ENCODE measurements at places on chromosomes 3 and 15. TPM values are rescaled to one million over a fixed set of nuclear protein-coding genes. Genes with fewer than 3 reads are reported as not detected.
A peak's percentile ranks its signal among the peaks of the same experiment; 100 is the strongest.

- no peak for DNase-seq
These were observed 47.4 kb upstream of the HACD2 start for GRCh38 chr3:123632161-123632655.

DNA sequence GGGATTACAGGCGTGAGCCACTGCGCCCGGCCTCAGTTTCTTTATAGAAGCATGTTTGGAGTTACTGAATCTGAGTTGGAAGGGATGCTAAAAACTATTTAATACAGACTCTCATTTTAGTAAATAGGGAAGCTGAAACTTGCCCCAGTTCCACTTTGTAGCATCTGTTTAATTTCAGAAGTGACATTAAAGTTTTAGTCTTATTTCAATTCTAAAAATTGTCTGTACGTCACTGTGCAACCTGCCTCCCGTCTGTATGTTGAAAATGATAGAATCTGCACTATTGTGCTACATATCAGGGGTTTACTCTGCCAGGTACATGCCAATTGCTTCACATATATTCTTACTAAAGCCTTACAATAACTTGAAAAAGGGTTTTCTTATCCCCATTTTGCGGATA lies 15.3 kb downstream of the CNOT10 start:
- DNase-seq, result no peak

Gene ANKRD34C
- total RNA-seq, result 0.78 TPM

GRCh38 chr3:159837725-159838124 lies 150.9 kb upstream of the IL12A start:
- no peak for DNase-seq

DNA sequence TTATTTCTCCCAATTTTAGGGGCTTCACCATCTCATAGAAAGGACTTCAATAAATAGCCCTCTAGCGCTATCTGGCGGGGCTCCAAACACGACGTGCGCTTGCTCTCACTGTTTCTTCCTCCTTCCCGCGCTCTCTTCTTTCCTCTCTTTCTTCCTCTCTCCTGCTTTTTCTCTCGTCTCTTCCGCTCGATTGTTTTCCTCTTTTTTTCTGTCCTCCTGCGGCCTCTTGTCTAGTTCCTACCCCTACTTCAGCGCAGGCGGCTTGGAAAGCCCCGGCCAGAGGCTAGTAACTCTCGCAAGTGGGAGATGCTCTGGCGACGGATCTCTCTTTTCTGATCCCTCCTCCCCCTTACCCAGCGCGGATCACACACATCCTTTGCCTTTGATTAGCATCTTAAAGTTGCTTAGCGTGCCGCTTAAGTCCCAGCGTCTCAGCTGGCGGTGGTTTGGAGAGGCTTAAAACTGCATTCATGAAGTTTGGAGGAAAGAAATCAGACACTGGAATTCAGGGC lies 6.2 kb upstream of the MEIS2 start:
- DNase-seq, result no peak

DNA sequence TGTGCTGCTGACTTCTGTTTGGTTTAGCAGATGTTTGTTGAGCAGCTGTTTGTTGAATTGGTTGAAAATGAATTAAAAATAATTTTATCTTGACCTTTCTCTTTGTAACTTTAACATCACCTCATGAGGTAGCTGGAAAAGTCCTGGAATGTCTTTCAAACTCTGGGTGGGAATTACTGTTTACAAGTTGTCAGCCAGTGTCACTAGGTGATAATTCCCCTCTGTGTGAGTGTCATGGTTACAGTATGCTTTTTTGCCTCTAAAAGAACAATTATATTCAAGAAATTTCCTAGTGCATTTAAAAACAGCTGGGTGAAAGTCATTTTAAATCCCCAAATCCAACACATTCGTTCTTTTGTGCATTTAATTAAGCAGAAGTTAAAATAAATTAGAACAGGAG lies 113.2 kb downstream of the PTPRG start:
- DNase-seq, result no peak

DNA sequence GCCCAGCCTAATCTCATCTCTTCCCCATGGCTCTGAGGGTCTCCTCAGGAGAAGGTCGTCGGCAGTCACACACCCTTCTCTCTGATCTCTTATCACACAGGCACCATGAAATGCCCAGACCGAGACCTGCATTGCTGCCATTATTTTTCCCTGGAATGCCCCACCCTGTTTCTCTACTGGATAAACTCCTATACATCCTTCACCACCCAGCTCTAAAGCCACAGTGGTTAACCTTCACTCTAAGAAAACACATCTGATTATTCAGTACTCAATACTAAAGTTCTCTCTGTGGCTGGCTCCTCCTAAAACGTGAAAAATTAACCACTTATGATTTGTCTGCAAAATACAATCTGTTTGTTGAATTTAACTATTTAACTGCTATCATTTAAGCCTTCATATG lies 43.3 kb downstream of the RORA start:
- DNase-seq, result no peak

Gene ENTPD3
- 0.38 TPM for total RNA-seq

Gene TICRR
- total RNA-seq, result 0.03 TPM

DNA sequence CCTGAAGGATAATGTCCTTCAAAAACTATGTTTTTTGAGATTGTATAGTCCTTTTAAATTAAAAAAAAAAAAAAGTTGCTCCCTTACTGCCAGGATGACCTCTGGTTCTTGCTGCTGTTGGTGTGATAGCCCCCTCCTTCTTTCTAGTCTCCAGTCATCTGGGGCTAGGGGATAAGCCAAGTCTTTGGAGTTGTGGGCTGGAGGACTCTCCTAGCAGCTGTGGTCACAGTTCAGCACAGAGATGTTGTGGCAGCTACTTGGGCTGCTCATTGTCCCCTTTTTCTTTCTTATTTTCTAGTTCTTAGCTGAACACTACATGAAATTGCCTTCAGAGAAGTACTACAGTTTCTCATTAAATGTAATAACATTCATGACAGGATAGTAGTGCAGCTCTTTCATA lies 39.2 kb upstream of the APH1B start:
- no peak for DNase-seq

DNA sequence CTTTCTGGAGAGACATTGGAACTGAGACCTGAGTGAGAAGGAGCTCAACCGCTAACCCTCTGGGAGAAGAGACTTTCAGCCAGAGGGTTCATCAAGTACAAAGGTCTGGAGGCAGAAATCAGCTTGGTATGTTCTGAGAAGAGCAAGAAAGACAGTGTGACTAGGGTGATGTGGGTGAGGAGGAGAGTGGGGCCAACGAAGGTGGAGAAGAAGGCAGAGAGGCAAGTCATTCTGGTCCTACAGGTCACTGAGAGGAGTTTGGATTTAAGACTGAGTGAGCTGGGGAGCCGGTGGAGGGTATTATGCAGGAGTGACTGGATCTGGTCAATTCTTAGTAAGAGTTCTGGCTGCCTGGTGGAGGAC lies 12.2 kb downstream of the XIRP1 start:
- no peak for DNase-seq

GRCh38 chr3:59540241-59540640 lies 490.4 kb upstream of the CFAP20DC start:
- DNase-seq, result no peak

DNA sequence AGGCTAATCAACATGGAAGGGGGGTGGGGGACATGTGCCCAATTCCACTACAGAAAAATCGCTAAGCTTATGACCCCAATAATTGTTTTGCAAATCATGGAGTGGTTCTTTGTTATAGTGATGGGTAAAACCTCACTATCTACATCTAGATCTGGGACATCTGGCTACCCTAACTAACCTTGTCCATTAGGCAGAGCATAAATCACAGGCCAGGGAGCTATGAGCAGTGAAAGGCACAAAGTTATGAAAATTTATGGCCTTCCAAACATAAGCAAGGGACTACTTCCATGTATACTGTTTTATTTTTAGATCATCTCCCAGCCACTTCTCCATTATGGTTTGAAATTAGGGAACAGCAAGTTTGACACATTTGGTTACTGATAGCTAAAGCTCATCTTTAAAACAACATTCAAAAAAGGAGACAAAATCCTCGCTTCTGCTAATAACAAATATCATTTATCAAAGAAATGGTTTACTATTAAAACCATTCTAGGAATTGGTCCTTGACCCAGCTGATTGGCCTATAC lies 78.3 kb downstream of the RSL24D1 start:
- DNase-seq, result no peak

DNA sequence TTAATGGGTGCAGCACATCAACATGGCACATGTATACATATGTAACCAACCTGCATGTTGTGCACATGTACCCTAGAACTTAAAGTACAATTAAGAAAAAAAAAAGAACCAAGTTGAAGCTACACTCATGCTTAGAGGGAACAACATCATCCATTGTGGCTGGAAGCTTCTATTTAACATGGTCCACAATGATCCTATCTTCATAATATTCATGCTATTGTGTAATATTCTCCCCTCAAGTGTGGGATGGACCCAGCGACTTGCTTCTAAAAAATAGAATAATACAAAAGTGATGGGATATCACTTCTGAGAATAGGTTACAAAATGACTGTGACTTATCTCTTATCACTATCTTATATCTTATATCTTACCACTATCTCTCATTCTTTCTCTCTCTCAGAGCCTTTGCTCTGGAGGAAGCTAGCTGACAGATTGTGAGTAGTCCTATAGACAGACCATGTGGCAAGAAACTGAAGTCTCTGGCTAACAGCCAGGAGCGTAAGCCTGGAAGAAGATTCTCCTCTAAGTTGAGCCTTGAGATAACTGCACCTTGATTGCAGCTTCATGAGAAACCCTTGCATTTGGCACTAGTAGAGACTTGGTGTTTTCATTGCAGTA lies 198.5 kb upstream of the MRPL3 start:
- no peak for DNase-seq

Gene SUSD5
- total RNA-seq, result 0.78 TPM

DNA sequence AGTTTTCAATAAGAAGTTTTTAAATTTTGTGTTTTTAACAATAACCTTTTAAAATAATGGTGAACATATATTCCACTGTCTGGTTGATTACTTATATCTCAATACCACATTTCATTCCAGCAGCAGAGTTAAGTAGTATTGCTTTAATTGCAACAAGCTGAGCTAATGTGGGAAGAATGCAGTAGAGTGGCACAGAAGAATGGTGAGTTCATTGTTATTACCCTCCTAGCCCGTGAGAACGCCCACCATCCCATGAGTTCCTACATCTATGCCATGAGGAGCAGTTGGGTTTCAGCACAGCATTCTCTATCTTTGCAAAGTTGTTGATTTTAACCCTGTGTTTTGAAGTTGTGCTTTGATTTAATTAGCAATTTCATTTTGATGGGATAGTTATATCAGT lies 17.8 kb upstream of the NR2E3 start:
- no peak for DNase-seq

DNA sequence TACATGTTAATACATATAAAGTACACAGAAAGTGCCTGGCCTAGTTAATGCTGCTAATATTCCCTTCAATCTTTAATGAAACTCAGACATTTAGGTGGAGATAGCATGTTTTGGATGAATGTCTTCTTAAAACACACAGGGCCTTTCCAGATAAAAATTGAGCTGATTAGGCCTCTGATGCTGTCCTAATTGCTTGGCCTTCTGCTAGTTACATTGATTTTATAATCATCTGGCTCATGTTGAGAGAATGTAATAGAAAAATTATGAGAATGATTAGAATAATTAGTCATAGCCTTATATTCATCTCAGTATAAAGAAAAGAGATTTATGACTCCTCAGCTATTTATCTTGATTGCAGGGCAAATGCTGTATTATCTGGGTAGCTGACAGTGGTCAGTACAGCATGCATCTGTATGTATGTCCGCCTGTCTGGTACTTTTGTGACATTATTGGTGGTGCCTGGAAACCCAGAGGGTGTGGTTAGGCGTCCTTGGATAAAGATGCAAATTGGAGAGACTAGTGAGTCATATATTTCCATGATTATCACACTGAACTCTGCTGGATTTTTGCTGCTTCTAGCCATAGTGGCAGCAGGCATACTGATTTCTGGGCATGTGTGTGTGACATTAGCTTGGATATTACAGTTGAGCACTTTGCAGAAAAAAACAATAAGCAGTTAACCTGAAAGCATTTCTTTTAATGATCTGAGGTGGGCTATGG lies 120.8 kb downstream of the FEZF2 start:
- DNase-seq, result no peak

Gene ADIPOQ
- total RNA-seq, result 1.5 TPM

DNA sequence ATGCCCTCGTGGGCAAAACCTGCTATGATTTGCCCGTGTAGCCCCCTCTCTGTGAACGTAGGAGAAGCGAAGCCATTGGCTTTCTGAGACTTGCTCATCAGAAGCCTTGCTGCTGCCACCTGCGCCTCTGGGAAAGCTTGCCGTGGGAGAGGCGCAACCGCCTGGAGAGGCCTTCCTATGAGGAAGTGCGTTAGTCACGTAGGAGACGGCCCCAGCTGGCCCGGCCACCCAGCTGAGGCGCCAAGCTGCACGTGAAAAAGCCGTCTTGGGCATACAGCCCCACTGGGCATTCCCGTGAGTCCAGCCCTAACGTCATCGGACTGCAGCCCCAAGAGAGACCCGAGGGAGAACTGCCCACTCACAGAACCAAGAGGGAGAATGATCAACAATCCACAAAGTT lies 49.1 kb upstream of the TJP1 start:
- DNase-seq, result no peak

DNA sequence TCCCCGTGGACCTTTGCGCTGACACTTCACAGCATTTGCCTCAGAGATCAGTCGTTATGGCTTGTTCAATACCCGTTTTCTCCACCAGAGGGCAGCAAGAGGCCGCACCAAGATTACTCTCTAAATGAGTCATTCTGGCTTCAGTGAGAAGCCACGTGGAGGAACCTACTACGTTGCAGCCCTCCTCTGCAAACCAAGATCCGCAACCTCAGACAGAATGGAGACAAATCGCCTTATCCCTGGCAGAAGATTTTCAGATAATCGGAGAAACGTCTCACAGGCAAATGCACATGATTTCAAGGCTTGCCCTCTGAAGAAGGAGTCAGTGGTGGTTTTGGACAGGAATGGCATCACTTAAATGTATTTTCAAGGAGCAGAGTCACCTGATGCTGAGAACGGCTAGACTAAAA lies 60.5 kb downstream of the GTPBP8 start:
- peak; percentile 88 for DNase-seq
